ENCODE measurements at places on chromosomes 3 and 15. TPM values are rescaled to one million over a fixed set of nuclear protein-coding genes. Genes with fewer than 3 reads are reported as not detected.

Gene MME
- total RNA-seq, result 111 TPM

Gene LRRIQ4
- not detected for total RNA-seq

Gene ACTC1
- 40.5 TPM for total RNA-seq

Gene TMEM207
- not detected for total RNA-seq

Gene LRRC58
- 16.6 TPM for total RNA-seq

Gene TUSC7
- not detected for total RNA-seq

Gene MUSTN1
- total RNA-seq, result 4.7 TPM

Gene CILP
- total RNA-seq, result 19.2 TPM

Gene P2RY14
- 14.6 TPM for total RNA-seq

Gene UPK1B
- 37.1 TPM for total RNA-seq

Gene FAM174B
- 34.4 TPM for total RNA-seq

Gene RPL22L1
- 16.3 TPM for total RNA-seq

Gene PRR20G
- not detected for total RNA-seq

Gene PODXL2
- 16.8 TPM for total RNA-seq

Gene GPR62
- 0.55 TPM for total RNA-seq

Gene RETNLB
- not detected for total RNA-seq

Gene C3orf22
- not detected for total RNA-seq

Gene CFAP92
- total RNA-seq, result 3.3 TPM

Gene TNFSF10
- total RNA-seq, result 40.3 TPM

Gene C3orf85
- total RNA-seq, result not detected

Gene STAC
- 11.9 TPM for total RNA-seq

Gene PPP2R3A
- 16.9 TPM for total RNA-seq

Gene CCDC14
- total RNA-seq, result 34.8 TPM

Gene CYP11A1
- 0.72 TPM for total RNA-seq

Gene ADAMTS9
- 8.2 TPM for total RNA-seq

Gene CCR1
- total RNA-seq, result 4.8 TPM

Gene GXYLT2
- 12.1 TPM for total RNA-seq

Gene POMGNT2
- 24.7 TPM for total RNA-seq

Gene GALNT15
- total RNA-seq, result 3.9 TPM

Gene NDN
- 61.9 TPM for total RNA-seq

Gene ANKRD34C
- not detected for total RNA-seq

Gene MAGI1
- total RNA-seq, result 87.4 TPM

Gene ETV5
- total RNA-seq, result 23.4 TPM

Gene MASP1
- total RNA-seq, result 17.8 TPM

Gene TERB2
- total RNA-seq, result not detected

Gene UROC1
- 0.14 TPM for total RNA-seq

Gene FHIT
- total RNA-seq, result 38.6 TPM

Gene CALML4
- 49.2 TPM for total RNA-seq

Gene CNTN3
- total RNA-seq, result 10.8 TPM

Gene ZKSCAN7
- 6.4 TPM for total RNA-seq

Gene EPB42
- 1.4 TPM for total RNA-seq

Gene ZPLD1
- 14.2 TPM for total RNA-seq

Gene PLSCR2
- total RNA-seq, result 0.35 TPM

Gene SYNPR
- total RNA-seq, result not detected

Gene SH3BP5
- total RNA-seq, result 60.4 TPM

Gene OR4M2
- not detected for total RNA-seq

Gene MINAR1
- total RNA-seq, result 0.32 TPM

Gene CPNE9
- total RNA-seq, result 0.37 TPM

Gene REC114
- total RNA-seq, result not detected

Gene RHCG
- total RNA-seq, result not detected

Gene USP50
- total RNA-seq, result 0.20 TPM

Gene FAM3D
- total RNA-seq, result 98.6 TPM

Gene KCNMB3
- total RNA-seq, result 3.1 TPM

Gene RGMA
- total RNA-seq, result 17.5 TPM

Gene SEC22C
- 37.0 TPM for total RNA-seq

Gene TMEM212
- total RNA-seq, result not detected

Gene ATP8B4
- 15.8 TPM for total RNA-seq

Gene ANKUB1
- not detected for total RNA-seq

Data from mucosa of gallbladder (tissue), 1 donor.